ENCODE measurements at places on chromosomes 1 and 21.

DNA sequence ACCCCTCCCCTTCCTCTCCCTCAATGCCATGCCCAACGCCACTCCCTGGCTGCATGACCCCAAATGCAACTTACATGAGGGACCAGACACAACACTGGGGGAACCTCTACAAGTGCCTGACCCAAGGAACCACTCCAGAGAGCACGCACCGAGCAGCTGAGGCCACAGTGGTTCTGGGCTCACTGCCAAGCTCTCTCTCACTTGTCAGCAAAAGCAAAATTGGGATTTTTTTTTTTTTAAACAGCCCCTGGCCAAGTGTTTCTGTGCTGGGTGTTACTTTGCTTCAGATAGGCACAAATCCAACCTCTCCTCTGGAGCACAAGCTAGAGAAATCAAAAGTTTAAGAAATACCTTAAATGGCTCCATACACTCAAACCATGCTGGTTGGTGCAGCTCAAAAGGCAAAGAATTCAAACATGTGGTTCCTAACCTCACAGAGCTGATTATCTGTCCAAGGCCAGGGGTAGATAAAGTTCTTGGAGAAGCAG is 363.0 kb downstream of the SETD4 start:
- peak; percentile 70 for DNase-seq

- no peak for DNase-seq
Measured at GRCh38 chr1:56106531-56107274, 472.7 kb downstream of the PLPP3 start.

DNA sequence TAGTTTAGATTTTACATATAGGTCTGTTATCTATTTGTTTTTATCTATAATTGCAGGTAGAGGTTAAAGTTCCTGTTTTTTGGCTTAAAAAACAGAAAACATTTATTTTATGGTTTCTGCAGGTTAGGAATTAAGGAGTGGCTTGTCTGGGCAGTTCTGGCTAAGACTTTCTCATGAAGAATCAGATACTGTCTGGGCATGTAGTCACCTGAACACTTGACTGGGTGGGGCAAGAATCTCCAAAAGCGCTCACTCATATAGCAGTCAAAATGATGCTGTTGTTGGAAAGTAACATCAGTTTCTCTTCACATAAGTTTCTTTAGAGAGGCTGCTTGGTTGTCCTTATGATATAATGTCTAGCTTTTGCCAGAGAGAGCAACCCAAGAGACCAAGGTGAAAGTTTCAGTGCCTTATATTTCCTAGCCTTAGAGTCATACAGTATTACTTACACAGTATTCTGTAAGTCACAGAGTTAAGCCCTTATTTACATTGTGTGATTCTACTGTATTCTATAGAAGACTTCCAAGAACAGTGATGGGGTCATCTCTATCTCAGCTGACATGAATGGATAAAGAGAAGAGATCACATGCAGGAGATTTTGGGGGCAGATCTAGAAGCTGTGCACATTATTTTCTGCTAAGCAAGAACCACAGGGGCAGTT is 125.4 kb upstream of the GPR52 start:
- DNase-seq = no peak

DNA sequence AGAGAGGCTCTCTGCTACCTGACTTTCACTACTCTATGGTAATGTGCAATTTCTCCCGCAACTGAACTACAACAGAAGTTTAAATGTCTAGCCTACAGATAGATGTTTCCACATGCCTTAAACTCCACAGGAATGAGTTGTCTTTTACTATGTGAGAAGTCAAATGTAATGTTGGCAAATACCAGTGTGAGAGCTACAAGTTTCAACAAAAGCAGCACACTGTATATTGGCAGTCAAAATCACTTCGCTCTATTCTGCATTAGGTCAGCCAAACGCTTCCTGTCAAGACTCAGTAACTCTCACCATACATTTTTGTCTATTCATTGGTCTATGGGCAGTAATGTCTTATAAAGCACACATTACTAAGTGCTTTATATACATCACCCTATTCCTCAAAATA is 41.9 kb downstream of the LUZP1 start:
- no peak for DNase-seq

- DNase-seq = no peak
Measured at GRCh38 chr1:87829360-87829759, 500.7 kb downstream of the LMO4 start.

DNA sequence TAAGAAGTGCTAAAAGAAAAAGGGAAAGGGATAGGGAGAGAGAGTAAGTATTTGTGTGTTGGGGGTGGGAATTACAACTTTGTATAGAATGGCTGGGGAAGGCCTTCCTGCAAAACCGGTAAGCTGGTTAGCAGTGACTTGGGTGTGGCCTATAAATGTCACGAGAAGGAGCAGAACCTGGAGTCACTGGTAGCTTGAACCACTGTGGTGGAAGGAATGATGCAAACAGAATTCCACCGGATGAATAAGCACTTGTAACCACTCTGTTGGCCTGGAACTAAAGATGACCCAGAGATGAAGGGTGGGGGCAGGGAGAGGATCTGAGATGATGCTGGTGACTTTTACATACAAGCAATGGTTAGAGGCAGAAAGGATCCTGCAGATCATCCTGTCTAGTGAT is 8.9 kb downstream of the XKR8 start:
- no peak for DNase-seq

DNA sequence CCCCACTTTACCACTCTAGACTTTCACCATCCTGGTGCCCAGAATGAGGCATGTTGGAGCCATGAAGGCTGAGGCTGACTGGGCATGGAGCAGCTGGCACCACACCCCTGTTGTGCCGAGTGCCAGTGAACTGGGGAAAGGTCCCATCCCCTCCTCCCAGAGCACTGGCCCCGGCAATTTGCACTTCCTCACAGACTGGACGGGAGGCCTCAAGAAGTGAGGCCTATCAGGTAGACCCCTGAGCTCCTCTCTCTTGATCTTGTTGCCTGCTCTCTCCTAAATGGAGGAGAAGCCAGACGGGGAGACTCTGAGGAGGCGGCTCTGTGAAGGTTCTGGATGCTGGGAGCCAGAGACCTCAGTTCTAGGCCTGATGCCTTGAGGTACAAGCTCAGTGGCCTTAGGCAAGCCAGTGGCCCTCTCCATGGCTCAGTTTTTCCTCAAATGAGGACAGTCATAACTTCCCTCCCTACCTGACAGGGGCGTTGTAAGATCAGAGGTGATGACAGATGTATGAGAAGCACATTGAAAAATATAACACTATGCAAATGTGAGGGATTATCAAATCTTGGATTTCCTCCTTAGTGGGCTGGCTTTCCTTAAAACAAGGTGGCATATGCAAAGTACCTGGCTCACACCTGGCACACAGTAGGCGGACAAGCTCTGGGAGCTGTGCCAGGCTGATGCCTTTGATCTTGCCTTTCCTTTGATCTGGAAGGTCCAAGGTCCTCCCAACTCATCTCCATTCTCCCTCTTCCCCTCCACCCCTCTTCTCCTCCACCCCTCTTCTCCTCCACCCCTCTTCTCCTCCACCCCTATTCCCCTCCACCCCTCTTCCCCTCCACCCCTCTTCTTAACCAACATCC is 6.7 kb downstream of the GRHL3 start:
- DNase-seq = no peak

DNA sequence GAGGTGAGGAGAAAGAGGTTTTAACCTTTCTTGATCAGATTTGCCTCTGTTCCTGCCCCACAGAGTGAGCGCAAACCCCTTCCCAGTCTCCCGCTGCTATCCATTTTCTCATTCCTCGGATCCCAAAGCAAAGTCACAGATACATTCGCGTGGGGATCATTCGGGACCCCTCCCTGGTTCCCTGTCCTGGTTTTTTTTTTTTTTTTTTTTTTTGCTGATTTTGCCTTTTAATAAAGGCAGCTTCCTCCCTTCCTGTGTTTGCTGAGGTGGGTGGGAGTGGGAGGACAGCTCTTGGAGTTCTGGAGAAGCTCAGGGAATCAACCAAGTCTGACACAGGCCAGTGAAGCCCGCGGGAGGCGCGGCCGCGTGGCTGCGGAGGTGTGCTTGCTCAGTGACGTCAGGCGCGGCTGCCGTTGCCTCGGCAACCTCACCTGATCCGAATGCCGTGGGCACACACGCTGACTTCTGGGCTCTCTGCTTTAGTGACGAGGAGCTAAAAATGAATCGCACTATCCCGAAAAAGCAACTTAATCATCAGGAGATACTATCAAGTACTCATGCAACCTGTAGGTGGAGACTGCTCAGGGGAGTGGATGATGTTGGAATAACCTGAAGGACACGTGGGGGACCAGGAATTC is 106.4 kb downstream of the TBX19 start:
- peak; percentile 19 for DNase-seq

GRCh38 chr1:77511440-77511840 is 171.0 kb downstream of the ZZZ3 start:
- no peak for DNase-seq

GRCh38 chr1:226002667-226003501 is 3.7 kb upstream of the SDE2 start:
- peak; percentile 81 for DNase-seq

GRCh38 chr1:20339811-20340457 is 49.3 kb downstream of the VWA5B1 start:
- no peak for DNase-seq

- DNase-seq = no peak
Measured at GRCh38 chr1:84006591-84006990, 7.7 kb upstream of the TTLL7 start.

DNA sequence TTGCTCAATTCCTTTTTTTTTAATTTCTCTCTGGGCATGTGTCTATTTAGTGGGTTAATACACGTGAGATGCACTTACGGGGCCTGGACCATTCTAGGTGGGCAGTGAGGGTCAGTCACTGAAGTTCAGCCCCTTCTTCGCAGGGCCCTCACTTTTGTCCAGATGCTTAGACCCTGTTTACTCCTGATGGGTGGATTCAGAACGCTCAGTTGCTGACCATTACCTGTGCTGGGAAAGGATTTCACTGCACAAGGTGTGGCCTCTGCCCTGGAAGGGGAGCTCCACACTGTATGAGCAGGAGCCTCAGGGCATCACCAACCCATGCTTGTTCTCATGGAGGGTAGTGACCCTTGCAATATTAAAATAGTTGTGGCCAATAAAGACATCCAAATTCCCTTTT is 4.5 kb downstream of the PRAMEF12 start:
- DNase-seq = no peak

GRCh38 chr1:34538481-34538880 is 216.4 kb upstream of the GJB5 start:
- DNase-seq = no peak

DNA sequence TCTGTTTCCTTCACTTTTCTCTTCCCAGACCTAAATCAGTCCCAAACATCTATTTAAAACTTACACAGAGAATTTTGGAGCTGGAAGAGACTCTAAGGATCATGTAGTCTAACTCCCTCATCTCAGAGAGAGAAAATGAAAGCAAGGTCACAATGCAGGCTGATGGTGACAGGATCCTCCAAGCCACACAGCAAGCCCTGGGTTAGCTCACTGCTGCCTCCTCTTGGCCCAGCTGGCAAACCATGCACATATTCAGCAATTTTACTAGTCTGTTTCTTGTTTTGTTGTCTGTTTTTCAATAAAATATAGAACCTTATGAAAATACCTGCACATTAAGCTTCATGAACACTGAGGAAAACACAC is 27.7 kb upstream of the LY9 start:
- DNase-seq = no peak

DNA sequence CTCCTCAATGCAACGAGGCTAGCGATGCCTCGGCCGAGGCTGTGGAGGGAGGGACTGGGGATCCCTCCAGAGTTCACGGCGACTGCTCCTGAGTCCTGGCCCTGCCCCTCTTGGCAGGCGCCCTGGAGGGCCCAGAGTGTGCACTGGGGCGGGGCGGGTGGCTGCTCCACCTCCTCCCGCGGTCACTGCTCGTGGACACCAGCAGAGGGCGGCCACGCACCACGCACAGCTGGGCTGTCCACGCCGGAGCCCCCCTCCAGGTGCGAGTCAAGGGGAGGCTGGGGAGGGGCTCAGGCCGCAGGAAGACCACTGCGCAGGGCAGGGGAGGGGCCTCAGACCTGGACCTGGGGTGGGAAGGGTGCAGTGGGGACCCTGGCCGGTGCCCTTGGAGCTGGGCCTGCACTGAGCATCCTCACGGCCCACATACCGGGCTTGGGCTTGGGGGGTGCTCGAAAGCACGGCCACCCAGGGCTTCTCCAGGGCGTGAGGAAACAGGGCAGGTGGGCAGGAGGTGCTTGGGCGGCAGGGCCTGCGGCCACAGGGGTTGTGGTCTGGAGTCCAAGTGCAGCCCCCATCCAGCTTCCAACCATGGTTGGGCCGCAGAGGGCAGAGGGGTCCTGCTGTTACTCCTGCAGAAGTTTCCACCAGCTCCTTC is 20.6 kb upstream of the TTC34 start:
- no peak for DNase-seq

- DNase-seq = no peak
Measured at GRCh38 chr21:42453224-42453985, 42.6 kb downstream of the RSPH1 start.

DNA sequence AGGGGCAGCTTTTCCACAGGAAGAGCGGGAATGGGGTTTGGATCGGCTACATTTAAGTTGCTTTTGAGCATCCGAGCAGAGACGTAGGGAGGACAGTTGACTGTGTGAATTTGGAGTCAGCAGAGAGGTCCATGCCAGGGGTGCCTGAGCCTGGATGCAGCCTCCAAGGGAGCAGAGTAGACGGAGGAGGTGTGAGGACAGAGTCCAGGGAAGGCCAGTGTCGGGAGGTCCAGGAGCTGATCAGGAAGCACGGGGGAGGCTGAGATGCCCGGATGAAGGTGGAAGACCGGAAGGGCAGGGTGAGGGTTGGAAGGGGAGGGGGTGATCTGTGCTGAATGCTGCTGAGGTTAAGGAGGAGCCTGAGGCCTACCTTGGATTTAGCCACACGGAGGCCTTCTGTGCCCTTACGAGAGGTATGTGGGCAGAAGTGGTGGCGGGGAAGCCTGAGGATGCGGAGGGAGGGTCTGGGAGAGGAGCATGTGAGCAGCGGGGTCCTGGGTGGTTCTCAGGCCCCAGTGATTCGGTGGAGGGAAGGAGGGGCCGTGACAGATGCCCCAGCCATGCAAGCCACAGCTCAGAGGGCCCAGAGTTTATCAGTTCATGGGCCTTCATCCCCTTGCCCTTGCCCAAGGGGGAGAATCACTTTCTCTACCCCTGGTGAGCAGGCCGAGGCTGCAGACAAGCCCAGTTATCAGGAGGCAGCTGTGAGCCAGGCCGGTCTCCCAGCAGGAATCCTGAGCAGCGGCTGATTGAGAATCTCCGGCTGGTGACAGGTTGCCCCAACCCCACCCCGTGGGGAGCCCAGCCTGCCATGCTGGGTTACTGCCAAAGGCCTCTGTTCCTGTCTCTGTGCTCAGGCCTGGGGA is 54.0 kb upstream of the ACTL8 start:
- DNase-seq = no peak

- DNase-seq = no peak
Measured at GRCh38 chr1:154716011-154716410, 108.0 kb upstream of the ADAR start.

Measured in NCI-H2029 treated with DMSO at 0.1 percent for 48 hours (cell line).